ENCODE measurements at places on chromosomes 5 and 9.
A peak's percentile ranks its signal among the peaks of the same experiment; 100 is the strongest.

DNA sequence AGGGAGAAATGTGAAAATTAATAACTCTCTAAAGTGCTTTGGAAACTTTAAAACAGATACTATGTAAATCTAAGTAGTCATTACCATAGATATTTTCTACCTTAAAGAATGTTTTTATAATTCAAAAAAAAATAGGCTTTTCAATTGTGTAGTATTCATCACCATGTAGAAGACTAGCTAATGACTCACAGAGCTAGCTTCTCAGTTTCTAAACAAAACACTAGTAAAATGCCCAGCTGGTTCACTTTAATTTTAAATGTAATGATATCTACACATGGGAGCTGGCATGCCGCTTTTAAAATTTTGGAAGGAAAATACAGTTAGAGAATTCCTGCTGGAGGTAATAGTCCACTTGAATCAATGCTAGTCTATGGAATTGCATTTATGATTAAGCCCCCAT, 509.8 kb downstream of the CSNK1G3 start:
- DNase-seq = no peak

DNA sequence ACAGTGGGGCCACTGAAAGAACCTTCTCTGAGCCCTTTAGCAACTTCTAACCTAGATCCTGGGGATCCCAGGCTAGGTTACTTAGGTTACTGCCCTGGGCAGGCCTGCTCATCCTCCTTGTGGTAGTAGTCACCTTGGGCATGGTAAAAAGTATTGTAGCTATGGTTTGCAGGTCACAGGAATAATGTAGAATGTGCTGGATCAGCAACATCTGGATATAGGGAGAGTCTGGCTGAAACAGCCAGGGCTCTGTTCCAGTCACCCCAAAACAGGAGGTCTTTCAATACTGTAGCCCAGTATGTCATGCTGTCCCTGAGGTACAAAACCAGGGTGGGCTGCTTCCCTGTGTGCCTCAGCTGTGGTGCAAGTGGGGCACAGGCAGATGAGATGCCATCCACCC, 33.6 kb downstream of the UGT3A2 start:
- DNase-seq = no peak

DNA sequence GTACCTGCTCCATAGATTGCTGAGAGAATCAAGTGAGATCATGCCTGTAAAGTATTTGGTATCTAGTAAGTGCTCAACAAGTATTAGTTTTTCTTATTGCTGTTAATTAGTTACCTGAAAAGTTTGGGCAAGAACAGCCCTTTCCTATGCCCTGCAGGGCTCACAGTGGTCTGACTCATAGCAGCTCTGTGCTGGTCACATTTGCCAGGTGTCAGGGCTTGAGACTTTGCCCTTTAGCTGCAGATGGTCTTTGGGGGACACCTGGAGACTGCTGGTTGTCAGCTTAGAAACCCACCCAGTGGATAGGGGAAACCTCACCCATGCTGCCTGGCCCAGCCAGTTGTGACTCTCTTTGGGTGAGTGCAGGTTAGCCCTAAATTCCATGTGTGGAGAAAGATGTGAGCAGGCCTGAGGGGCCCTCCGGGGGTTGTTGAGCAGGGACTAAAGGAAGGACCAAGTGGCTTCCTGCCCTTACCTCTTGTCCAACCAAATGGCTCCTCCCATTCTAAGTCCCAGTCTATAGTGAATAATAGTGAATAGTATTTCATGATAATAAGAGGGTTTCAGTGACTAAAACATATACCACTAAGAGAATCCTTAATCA, 9.0 kb downstream of the COL27A1 start:
- DNase-seq = no peak

- no peak for DNase-seq
Observed at GRCh38 chr9:81522716-81523551, 166.4 kb downstream of the TLE1 start.

DNA sequence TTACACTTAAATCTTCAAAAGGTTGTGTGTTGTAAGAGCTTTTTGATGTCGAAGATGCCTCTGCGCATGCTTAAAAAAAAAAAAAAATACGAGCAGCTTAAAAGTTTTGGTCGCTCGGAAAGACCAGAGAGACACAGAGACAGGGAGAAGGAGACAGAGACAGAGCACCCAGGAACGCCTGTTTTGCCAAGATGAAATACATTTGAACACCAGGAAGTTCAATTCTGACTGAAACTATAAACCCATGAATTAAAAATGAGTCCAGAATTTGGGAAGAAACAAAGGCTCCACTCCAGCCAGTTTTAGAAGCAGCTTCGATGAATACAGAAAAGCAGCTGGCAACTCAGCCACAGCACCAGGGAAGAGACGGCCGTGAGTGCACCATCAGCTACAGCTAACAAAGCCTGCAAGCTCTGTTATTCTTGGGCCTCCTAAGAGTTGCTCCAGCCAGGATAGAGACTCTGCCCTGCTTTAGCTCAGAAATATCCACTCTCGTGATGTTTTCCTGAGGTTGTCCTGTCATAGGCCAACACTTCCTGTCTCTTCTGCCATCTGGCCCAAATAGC, 2.5 kb upstream of the ZNF474 start:
- DNase-seq = no peak

- DNase-seq = no peak
Observed at GRCh38 chr9:90890146-90890810, 88.7 kb downstream of the SYK start.

DNA sequence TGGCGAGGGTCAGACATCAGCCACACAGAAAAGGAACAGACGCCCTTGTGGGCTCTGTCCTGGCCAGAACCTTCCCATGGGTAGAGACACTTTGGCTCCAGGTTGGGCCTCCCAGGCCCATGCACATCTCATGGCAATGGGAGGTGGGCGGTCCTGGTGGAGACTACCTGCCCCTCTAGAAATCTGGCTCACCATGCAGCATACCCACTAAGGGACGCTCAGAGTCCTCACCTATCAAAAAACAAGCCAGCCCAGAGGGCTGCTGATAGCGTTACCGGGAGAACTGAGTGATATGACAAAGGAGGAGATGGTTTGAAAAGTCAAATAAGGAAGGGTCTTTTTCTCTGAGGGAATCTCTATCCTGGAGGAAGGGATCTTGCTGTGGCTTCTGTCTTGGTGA, 62.1 kb downstream of the C5orf15 start:
- no peak for DNase-seq

DNA sequence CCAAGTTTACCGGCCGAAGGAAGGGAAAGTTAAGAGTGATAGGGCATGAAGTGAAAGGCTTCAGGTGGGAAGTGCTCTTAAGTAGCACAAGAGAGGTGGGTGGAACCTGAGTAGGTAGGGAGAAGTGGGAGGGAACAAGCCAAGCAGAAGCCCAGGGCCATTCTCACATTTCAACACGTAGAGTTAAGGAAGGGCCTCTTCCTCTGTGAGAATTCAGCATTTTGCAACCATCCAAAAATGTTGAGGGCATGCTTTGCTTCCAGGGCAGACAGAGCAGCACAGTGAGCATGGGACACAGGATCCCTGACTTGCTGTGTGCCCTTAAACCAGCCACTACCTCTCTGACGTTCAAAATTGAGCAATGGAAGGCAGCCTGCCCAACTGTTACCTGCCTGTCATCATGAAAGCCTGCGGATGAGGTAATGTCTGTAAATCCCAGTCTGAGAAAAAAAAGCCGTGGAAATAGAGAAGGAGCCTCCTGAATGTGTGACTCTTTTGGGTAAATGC, 3.3 kb downstream of the CYFIP2 start:
- no peak for DNase-seq

GRCh38 chr9:133368249-133368881, 7.5 kb downstream of the SURF4 start:
- no peak for DNase-seq

DNA sequence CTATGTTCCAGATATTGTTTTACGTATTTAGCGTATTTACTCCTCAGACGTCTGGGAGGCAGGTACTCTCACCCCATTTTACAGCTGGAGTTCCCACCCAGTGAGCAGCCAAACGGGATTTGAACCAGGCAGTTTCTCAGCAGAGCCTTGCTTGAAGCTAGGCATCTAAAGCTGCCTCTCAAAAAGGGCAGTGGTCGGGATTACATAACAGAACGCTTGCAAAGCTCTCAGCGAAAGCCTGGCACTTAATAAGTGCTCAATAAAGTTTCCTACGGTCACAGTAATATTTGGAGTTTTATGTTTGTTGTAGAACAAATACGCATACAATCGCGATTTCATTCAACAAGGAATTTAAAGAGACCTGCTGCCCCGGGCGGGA, 286 bp upstream of the BSPRY start:
- DNase-seq = no peak

- DNase-seq = no peak
Observed at GRCh38 chr5:73672132-73672531, 46.1 kb downstream of the ARHGEF28 start.

GRCh38 chr9:135299239-135299590, 180.4 kb upstream of the PPP1R26 start:
- DNase-seq = no peak

DNA sequence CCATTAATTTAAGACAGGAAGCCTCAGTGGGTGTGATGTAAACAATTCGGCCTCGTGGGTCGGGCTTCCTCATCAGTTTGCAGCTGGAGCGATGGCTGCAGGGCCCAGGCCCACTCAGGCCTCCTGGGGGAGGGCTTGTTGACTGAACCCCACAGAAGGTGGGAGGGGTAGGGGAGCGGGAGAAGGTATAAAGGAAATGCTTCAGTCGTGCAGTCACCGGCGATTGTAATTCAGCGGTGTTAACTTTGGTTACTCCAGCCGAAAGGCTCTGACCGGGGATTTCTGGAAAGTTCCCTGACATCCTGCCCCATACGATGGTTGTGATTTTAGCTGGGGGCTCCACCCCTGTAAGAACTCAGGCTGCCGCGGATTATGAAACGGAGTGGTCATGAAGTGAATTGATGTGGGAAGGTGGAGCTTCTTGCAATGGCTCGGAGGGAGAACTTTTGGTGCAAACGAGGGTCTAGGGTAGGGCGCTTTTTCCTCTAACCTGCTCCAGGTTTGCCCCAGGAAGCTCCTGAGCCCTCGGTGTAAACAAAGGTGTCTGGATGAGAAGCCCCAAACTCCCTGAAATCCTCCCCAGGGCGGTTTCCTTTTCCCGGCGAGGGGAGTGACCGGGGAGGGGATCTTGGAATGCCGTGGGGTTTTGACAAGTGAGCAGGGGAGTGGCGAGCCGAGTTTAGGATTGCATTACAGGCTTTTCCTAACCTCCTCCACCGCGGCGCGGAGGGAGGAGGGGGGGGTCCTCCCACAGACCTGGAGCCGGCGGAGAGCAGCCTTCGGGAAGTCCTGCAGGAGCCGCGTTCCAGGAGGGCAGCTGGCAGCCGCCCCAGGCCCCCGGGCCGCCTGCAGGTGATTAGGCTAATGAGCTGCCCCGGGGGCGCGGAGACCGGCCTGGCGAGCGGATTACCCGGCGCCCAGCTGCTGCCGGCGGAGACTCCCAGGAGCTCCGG, 215.5 kb downstream of the PDZD2 start:
- DNase-seq = peak; percentile 60

DNA sequence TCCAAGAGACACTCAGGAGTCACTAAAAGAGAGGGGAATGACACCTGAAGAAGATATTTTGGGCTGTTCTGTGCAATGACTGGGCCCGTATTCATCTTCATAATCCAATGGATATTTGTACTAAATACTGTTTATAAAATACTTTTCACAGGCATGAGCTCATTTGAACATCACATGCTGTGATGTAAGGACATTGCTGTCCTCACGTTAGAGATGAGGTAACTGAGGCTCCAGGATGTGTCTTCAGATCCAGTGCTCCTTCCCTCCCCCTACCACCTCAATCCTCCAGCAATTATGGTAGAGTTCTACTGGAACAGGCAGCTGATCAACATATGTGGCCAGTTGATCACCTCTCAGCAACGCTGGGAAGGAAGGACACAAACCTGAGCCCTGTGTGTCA, 139.4 kb upstream of the OSMR start:
- no peak for DNase-seq

GRCh38 chr9:89722712-89723111, 117.9 kb downstream of the GADD45G start:
- DNase-seq = no peak

GRCh38 chr9:123601828-123602227, 245.8 kb downstream of the CRB2 start:
- no peak for DNase-seq

- DNase-seq = no peak
Observed at GRCh38 chr5:84568171-84568570, 183.5 kb upstream of the EDIL3 start.

DNA sequence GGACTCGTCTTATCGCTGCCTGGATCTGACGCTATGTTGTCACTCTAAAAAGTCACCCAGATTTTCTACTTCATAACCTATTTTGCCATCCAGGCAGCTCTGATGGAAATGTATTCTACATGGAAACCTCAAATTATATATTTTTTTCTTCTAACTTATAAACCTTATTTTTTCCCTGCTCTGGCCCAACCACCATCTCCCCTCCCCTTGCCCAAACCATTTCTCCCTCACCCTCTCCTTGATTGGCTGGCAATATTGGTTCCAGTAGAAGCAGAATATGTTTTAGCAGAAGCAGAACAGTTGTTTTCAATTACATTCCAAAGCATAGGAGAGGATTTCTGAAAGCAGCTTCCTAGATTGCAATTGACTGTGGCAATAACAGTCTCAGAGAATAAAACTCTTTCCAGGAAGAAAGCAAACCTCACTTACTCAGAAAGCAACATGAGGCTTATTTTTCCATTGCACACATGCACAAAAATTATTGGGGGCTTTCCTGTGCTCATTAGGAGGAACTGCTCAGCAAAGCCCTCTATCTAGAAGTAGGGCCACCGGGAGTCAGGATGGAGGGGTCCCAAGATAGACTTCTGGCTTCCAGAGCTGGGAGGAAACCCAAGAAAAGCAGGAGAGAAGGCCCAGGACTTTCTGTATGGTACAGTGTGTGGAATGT, 191.8 kb downstream of the ESM1 start:
- DNase-seq = no peak

DNA sequence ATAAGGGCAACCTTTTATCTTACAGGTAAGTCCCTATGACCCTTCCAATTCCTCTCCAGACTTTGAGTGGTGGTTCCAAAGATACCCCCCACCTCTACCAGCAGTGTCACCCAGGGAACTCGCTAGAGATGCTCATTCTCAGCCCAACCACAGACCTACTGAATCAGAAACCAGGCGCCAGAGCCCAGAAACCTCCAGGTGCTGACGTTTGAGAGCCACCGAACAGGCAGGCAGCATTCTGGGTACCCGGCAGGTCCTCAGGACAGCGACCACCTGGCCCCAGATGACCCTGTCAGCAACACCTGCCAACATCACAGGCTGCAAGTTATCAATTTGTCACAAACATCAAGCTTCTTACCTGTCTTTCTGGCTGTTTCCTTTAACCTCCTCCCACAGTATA, 19.5 kb downstream of the RAPGEF1 start:
- DNase-seq = no peak

- DNase-seq = no peak
Observed at GRCh38 chr5:103402851-103403250, 144.3 kb downstream of the MACIR start.

GRCh38 chr5:173499471-173500212, 116.8 kb downstream of the BOD1 start:
- no peak for DNase-seq

DNA sequence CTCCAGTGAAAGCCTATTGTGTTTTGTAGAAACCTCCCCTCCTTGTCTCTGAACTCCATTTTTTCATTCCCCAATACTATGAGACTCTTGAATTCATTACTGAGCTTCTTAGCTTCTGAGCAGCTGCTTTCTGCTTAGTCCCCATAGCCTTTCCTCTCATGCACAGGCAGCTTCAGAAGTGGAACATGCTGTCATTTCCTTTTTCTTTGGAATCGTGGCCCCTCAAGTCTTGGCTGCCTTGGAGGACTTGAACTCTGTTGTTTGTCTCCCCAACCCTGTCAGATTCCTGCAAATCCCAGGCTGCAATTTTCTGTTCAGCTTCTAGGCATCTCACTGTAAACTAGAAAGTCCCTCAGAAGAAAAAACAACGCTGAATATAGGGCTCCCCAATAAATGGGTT, 268.5 kb downstream of the ARRDC3 start:
- no peak for DNase-seq

- DNase-seq = no peak
Observed at GRCh38 chr5:156670615-156671014, 179.5 kb upstream of the PPP1R2B start.

All from kidney epithelial cell (primary cell).